Stimulated activated CD4-positive, alpha-beta T cell treated with anti-CD3 and anti-CD28 coated beads, TNF-alpha, amount 100 ng/mL, for 48 hours (primary cell): ENCODE measurements at places on chromosomes 12 and 14.

DNA sequence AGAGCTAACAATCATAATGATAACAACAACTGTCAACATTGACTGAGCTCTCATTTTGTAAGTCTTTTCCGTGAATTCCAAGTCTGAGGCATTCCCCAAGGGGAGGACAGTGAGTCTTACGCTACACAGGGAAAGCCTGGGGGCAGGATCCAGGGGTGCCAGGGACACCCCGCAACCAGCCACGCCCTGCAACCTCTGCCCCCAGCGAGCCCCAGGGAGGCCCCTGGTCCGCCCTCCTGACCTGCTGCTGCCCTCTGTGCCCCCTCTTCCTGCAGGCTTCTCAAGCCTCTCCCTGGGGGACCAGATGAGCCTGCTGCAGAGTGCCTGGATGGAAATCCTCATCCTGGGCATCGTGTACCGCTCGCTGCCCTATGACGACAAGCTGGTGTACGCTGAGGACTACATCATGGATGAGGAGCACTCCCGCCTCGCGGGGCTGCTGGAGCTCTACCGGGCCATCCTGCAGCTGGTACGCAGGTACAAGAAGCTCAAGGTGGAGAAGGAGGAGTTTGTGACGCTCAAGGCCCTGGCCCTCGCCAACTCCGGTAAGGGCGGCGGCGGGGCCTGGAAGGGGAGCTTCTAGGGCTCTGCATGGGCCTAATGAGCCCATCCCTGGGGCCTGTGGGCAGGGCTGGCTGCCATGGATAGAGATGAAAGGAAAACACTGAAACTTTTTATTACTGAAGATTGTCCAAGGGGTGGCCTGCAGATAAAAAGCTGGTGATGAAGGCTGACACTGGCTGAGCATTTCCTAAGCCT lies 115.4 kb downstream of the ESRRB start:
- DNase-seq, result no peak

DNA sequence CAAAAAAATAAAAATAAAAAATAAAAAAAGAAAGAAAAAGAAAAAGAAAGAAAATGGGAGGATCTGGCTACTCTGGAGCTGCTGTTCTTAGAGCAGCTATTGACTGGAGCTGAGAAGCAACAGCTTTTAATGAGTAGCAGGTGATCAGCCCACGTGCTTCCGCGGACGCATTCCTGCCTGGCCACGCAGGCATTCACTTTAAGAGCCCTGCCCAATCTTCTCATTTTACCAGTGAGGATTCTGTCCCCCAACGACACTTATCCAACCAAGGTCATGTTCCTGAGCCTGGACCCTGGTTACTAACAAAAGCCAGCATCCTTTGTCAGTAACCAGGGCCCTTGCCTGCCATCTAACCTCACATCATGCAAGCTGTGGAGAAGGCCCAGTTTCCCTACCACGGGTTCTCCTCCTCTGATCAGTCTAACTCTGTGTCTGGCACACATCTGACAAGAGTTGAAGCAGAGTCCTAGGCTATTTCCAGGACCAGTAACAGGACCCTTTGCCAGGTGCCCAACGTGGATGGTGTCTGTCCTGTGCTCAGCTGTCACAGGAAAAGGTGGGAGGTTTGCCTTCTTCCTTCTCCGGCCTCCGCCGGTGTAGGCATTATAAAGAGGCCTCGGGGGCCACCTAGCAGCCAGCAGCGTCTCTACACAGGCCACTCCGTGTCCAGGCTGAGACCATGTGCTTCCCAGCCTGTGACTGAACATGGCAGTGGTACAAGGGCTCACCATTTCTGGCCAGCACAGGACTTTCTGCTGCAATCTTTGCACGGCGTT lies 60.9 kb upstream of the GPATCH2L start:
- DNase-seq, result no peak

DNA sequence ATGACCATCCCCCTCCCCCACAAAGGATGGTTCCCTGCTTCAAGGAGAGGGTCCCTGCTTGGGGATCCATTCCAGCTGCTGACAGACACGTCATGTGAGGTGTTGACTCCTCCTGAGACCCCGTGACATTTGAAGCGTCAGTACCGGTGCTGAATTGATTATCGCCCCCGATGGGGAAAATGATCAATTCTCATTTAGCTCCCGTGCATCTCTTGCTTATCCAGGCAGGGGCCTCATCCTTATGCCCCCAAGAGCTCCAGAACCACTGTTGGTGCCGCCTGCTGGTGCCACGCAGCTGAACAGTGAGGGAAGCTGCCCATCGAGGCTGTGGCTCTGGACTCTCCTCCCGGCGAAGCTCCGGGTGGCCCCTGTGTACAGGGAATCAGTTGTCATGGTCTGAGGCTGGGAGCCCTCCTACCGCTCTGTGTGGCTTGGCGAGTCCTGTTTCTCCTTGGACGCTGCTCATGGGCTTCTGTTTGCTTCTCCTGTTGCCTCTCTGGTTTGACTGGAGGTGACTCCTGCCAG lies 4.6 kb downstream of the KIF26A start:
- no peak for DNase-seq

- no peak for DNase-seq
These were observed 2.6 kb downstream of the ARF6 start for GRCh38 chr14:49895480-49895879.

- DNase-seq, result no peak
These were observed 10.9 kb upstream of the PCNX1 start for GRCh38 chr14:70896317-70896716.

GRCh38 chr14:104856869-104857860 lies 7.9 kb upstream of the CEP170B start:
- no peak for DNase-seq

- DNase-seq, result no peak
These were observed 90.4 kb downstream of the KIF21A start for GRCh38 chr12:39352471-39353017.

GRCh38 chr12:66144791-66145754 lies 14.5 kb upstream of the LLPH start:
- no peak for DNase-seq

DNA sequence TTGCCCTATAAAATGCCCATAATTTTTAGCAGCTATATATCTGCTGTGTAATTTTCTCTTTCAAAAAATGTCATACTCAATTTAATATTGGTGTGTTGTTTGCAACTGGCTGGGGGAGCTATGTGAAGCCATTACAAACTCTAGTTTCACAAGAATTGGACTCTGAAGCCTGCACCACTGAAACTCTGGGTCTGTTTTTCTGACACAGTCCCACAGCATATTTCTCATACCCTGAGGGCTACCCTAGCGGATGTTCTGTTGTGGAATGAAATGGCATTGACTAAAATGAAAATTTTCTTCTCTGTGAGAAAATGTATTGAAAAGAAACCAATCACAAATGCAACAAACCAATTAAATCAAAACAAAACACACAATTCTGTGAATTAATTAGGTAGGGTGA lies 284.6 kb upstream of the NPAS3 start:
- DNase-seq, result no peak

- DNase-seq, result no peak
These were observed 15.7 kb upstream of the VSIG10 start for GRCh38 chr12:118119449-118119879.

GRCh38 chr12:12219664-12220063 lies 47.2 kb downstream of the LRP6 start:
- no peak for DNase-seq

DNA sequence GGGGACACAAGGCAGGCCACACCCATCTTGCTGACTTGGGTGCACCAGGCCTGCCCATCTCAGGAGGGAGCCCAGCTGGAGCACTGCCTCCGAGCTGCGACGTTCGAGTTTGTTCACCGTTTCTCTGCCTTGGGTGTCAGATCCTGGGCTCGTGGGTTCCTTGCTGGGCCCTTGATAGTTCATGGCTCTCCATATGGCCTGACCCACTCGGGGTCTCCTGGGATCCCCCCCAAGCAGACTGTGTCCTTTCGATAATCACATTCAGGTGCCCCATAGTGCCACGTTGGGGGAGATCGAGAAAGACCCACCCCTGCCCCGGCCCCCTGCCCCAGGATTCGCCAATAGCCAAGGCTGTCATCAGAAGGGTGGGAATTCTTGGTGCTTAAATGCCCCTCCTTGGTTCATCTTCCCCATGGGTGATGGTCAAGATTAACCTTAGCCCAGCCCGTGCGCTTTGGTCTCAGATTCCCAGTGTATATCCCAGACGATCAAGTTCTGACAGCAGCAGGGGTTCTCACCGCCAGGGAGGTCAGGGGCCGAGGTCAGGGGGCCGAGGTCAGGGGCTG lies 7.4 kb downstream of the RFLNA start:
- no peak for DNase-seq

DNA sequence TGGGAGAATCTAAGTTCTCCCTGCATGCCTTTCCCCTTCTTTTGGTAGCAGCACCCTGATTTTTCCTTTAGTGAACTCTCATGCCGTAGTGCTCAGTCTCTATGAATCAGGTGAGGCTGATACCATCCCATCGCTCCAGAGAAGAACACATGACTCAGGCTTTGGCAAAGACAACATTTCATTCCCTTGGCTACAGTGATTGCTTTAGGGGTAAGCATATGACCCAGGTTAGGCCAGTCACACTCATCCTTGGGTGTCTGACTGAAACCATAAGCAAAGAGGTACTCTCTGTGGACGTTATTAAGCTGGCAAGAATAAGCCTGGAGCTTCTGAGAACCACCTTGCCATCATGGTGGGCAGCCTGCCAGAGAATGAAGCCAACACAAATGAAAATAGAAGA lies 141.8 kb downstream of the MYRFL start:
- no peak for DNase-seq

GRCh38 chr14:71333705-71334104 lies 426.4 kb downstream of the PCNX1 start:
- DNase-seq, result no peak

- DNase-seq, result no peak
These were observed 30.8 kb downstream of the KTN1 start for GRCh38 chr14:55610713-55611370.

GRCh38 chr14:32256576-32256975 lies 53.5 kb upstream of the RNU6-8 start:
- no peak for DNase-seq

- no peak for DNase-seq
These were observed 3.8 kb downstream of the EXOC3L4 start for GRCh38 chr14:103097994-103098957.

DNA sequence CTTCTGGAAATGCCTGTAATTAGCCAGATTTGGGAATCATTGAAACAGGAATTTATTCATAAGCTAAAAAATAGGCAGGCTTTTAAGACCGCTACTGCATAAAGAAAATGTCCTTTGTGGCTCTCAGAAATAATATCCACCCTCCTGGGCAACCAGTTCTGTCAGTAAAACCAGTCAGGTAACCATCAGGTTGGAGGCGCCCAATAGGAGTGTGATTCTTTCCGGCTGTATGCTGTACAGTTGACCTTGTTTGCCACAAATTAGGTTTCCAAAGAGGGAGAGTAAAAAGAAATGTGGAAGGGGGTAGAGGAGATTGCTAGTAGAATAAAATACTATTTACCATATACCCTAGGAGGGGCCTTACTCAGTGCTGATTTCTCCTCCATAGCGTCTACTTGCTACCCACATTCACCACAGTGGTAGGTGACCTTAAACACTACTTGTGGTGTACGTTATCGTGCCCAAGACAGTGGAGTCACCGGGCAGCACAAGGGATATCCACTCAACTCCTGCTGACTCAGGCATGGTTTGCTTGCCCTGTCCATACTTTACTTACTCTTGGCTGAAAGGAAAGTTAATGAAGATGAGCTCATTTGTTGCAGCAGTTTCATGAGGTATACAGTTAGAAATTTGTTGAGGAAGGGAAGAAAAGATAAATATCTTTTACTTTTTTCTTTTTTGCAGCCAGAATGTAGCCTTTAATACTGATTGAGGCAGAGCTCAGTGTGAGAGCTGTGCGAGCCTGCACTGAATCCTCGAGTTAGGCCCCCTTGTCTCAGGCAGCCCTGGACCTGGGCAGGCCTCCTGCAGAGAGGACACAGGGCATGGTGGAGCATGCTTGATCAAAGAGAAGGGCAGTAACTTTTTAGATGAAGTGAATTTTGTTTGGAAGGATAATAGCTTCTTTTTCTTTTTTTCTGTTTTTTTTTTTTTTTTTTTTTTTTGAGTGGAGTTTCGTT lies 76.7 kb downstream of the DIP2B start:
- no peak for DNase-seq

DNA sequence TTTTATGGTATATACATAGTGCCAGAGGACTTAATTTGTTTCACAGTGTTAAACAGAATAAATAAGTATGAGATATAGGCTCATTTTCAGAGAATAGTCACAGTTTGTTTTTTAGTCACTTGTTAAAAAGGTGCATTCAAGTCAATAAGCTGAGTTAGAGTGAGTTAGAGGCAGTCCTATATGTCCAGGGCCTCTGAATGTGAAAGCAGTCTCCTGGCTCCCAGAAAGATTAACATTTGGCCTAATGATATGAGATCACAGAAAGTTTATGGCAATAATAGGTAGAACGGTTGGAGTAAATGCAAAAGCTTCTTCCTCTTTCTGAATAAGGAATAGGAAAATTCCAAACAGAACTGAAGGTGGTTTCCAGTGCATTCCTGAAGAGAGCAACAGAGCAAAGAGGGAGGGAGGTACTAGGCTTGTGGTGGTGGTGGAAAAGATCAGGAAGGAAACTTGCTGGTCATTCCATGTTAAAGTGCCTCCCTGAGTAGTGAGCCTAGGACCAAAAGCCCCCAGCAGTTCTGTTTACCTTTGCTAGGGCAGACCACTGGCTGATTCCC lies 54.4 kb downstream of the SLC38A4 start:
- no peak for DNase-seq

DNA sequence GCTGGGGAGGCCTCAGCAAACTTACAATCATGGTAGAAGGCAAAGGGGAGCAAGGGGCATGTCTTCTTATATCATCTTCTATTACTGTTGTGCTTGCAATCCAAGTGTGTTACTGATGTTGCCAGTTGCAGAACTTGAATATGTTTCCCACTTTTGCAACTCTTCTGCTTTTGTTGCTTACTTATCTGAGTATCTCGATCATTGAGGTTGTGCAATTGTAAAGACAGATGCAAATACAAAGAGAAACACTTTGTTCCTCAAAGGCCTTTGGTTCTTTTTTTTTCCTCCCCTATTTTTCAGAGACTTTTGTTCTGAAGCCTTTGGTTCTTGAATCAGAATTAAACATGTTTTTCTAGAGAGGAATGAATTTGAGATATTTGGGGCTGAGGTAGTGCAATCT lies 3.7 kb upstream of the COX8C start:
- DNase-seq, result no peak

GRCh38 chr12:52530366-52530765 lies 10.2 kb upstream of the KRT5 start:
- DNase-seq, result no peak

- DNase-seq, result no peak
These were observed 19.7 kb upstream of the NGB start for GRCh38 chr14:77290705-77291104.

GRCh38 chr12:6463216-6463615 lies 7.3 kb downstream of the VAMP1 start:
- no peak for DNase-seq
